ENCODE measurements at places on chromosomes 5 and 9.

DNA sequence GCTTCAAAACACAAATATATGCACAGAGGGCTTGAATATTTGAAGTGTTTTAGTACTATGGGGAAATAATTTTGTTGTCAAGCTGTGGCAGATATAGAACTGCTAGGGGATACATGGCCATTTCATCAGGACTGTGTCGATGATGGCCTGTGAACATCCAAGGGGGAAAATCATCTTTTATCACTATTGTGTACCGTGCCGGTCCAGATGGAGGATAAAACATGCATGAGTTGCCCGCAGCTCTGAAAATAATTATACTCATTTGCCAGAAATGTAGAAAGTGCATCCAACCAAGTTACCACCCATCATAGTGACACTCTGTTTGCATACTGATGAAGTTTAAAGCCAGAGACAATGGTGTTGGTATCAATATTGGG is 405.9 kb downstream of the ZSWIM6 start:
- no peak for DNase-seq

GRCh38 chr9:7777771-7778170 is 21.8 kb downstream of the DMAC1 start:
- no peak for DNase-seq

DNA sequence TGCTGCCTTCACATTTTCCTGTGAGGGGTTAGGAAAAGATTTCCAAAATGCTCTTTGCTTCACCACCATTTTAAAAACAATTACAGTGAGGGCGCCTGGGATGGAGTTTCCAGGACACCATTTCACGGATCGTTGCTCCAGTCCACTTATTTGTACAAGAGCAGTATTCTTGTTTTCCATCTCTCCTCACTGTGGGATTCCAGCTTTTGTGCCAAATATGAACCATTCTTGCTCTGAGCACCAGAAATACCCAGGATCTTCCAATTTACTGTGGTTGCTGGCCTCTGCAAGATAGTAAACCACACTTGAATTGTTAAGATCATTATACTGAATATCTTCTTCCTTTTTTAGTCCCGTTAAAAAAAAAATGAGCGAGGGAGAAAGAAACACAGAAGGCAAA is 899.5 kb downstream of the TLE1 start:
- no peak for DNase-seq

- peak; percentile 10 for DNase-seq
Measured at GRCh38 chr5:149439899-149440542, 60.9 kb upstream of the IL17B start.

DNA sequence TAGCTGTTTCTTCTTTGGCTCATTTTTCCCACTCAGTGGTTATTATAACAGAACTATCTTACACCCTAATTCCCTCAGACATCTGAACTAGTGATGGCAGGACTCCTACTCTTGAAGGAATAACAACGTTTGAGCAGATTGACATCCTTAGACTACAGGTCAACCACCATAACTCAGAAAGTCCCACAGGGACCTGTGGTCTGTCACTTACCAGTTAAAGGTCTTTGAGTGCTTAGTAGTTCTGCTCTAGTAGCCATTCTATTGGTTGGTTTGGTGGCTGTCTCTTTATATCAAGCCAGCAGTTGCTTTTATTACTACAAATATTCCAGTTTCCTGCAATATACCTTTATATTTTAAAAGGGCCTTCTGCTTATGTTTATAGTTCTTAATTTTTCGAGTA is 67.2 kb upstream of the FCHO2 start:
- no peak for DNase-seq

DNA sequence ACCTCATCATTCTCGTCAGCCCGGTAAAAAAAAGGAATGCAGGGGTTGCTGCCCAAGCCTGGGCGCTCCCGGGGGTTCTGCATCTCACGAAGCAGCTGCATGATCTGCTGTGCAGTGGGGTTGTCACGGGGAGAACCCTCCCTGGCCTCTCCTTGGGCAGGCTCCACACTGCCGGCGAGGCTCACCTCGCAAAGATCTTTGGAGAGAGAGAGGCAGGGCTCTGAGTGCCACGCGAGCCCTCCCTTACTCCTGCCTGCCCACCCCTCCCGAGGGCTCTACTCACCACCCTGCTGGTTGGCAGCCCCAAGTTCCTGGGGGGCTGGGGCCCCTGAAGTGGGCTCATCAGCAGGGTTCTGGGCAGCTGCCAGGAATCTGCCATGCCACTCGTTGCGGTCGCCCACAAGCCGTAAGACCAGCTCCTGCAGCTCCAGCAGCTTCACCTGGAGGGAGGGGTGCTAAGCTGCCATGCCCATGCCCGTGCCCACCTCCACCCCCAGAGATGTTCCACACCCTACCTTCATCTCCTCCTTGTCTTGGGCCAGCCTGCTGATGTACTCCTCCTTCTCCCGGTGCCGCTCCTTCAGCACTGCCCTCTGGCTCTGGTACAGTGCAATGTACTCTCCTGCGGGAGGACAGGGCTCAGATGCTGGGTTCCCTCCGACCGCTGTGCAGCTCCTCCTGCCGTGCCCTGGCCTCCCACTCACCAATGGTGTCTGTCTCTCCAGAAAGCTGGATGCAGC is 18.6 kb downstream of the GOLGA2 start:
- no peak for DNase-seq

DNA sequence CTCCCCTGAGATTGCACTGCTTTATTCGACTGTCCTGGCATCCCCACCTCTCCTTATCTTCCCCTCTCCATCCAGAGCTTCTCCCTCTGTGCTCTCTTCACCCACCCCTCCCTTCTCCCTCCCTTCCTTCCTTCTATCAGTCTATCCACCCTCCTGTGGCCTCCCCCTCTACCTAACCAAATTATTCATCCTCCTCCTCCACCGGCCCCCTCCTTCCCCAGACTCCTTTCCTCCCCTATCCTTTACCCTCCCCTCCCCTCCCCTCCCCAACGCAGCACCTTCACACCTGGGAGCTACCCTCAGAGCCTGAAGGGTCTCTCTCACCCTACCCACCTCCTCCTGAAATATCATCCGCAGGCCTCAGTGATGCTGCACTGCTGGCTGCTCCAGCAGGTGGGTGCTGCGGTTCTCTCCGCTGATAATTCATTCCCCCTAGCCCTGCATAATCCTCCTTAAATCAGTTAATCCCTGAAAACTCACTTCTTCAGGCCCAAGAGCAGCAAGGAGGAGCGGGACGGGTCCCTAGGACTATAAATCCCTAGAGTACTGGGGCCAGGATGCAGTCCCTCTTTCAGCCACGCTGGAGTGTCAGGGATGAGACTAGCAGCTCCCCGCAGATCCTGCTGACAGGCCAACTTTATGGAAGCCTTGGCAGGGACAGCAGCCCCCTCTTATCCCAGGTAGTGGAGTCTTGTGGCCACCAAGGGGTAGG is 97.8 kb downstream of the PCDH1 start:
- DNase-seq, result no peak

- no peak for DNase-seq
Measured at GRCh38 chr5:172005708-172006320, 624 bp downstream of the FBXW11 start.

- no peak for DNase-seq
Measured at GRCh38 chr9:73007966-73008672, 55.3 kb upstream of the ALDH1A1 start.

DNA sequence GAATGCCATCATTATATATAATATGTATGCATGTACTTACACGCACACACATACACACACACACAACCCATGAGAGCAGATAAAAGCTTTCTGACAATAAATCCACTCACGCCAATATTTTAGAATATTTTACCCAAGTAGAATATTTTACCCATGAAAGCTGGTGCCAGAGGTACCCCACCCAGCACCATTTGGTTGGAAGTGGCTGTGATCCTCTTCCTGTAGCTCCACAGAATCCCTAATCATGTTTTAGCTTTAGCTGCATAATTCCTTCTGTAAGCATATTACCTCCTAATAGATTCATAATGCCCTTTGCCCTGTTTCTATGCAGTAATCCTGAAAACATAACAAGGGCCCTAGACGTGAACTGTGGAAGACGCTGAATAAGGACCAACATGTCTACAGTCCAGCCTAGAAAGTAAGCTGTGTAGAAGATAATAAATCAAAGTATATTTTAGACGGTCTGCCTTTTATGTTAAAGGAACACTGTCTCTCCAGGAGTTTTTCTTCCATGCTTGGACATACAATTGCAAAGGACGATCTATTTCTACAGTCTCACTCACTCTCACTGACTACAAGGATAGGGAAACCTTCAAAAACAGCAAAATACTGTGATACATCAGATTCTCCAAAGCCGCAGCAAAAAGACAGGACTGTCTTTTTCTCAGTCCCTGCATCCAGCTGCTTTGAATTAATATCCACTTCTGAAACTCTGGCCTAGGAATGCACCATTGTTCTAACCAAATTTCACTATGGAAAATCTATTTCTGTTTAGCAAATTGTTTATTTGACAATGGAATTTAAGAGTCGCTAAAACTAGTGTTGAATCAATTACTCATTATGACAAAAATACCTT is 98.2 kb downstream of the USP20 start:
- DNase-seq, result no peak

DNA sequence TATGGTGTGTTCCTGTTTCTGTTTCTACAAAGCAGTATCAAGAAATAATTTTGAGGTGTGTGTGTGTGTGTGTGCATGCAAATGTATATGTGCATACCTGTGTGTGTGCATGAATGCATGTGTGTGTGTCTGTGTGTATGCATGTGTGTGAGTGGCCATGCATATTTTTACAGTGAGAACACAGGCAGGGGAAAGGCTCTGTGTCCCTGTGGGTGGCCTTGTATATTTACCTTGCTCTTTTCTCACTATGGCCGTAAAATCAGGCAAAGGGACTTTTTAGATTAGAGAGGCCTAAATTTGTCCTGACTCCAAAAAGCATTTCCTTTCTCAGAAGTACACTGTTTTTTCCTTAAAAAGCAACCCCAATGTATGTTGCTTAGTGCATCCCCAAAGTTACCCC is 293.4 kb downstream of the MARCHF11 start:
- no peak for DNase-seq

GRCh38 chr9:23314247-23314646 is 511.8 kb downstream of the ELAVL2 start:
- DNase-seq, result no peak

DNA sequence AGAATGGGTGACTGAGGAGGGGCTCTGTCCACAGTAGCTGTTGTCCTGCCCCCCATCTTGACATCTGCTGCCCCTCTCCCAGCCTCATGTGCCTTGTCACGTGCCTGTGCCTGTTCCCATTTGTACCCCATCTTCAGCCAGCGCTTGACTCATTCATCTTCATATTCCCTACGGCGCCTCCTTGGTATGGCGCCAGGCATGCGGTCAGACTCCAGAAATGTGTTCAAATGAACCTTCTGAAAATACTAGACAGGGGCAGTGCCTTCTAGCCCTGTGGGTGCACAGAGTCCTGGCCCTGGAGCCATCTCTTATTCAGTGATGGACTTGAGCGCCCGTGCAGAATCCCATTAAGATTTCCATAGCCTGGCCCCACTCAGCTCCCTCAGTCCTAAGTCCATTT is 46.2 kb downstream of the CFAP77 start:
- DNase-seq, result no peak

GRCh38 chr5:160039810-160040470 is 31.0 kb downstream of the TTC1 start:
- no peak for DNase-seq

- DNase-seq, result no peak
Measured at GRCh38 chr5:142617416-142618129, 68.3 kb downstream of the FGF1 start.

DNA sequence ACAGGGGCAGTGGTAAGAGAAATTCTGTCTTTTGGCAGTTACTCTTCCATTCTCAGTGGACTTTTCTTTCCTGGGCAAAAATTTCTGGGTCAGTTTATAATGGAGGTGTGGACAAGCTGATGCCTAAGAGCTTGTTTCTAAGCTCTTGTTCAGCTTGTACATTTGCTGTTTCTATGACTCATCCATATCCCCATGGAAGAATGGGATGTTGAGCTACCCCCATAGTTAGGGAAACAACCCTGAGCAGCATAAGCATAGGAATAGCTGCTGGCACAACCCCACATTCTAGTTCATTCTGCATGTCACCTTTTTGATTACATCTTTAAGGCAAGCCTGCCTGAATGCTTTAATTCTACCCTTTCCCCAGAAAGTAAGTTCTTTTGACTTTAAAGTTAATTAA is 173.3 kb downstream of the PSAT1 start:
- DNase-seq, result no peak

GRCh38 chr5:154970759-154971158 is 29.9 kb downstream of the MRPL22 start:
- DNase-seq, result no peak

- no peak for DNase-seq
Measured at GRCh38 chr9:90446200-90446948, 196.2 kb downstream of the DIRAS2 start.

DNA sequence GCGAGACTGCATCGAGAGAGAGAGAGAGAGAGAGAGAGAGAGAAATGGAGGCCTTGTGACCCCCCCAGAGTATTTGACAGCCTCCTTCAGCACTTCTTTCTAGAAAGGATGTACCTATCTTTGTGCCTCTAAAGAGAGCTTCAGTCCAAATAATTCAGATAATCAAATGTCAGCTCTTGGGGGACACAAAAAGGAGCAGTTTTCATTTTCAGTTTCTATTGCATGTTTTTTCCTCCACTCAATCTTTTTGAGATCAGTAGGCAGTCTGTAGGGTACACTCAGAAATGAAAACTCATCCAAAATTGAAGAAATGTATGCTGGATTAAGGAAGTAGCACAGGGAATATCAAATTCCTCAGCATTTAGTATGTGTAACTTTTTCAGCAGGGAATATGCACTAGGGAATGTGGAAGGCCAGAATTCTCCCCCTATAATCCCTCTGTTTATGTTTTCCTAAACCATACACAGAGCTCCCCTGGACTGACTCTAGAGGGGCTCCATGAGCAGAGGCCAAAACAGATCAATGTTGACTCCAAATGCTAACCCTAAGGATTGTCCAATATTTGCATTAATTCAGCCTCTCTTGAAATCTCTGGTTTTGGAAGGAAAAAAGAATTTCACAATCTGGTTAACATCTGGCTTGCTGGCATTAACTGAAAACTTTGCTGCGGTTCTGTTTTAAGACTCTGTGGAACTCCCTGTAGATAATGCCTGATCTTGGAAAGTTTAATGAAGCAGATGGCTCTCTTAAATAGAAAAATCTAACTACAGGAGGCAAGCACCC is 250.1 kb downstream of the CEMIP2 start:
- DNase-seq, result no peak

GRCh38 chr5:10367579-10367978 is 14.1 kb downstream of the MARCHF6 start:
- DNase-seq, result no peak

DNA sequence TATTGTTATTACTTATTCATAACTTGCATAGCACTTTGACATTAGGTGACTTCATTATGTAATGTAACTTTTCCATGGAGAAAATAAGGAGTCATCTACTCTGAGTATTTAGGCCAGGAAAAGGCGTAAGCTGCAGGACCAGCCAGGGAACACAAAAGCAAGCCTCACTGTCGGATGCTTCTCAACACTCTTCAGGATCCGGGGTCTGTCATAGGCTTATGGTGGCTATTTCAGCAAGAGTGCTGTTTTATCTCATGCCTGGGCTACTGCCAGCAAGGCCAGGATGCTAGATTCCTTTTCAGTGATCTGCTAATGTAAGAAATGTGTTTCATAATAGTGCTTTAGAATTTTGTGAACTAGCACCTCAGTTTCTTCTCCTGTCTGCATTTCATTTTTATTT is 162.4 kb downstream of the CHSY3 start:
- DNase-seq, result no peak

GRCh38 chr5:6633469-6634245 is 417 bp downstream of the SRD5A1 start:
- DNase-seq, result peak; percentile 6

Data from activated CD4-positive, alpha-beta T cell treated with anti-CD3 and anti-CD28 coated beads for 24 hours (primary cell).